Stimulated activated CD4-positive, alpha-beta T cell treated with anti-CD3 and anti-CD28 coated beads, Interleukin-1b, Interleukin-23, amount 100 ng/mL, for 1 hour (primary cell): ENCODE measurements at places on chromosomes 12 and 14.
A peak's percentile ranks its signal among the peaks of the same experiment; 100 is the strongest.

GRCh38 chr14:63852817-63853731, at the start of gene SYNE2:
TSS of gene SYNE2 (plus strand) at chr14:63853004. CDS start at chr14:63909149, 56,145 bp downstream.
- peak; percentile 55 for DNase-seq

DNA sequence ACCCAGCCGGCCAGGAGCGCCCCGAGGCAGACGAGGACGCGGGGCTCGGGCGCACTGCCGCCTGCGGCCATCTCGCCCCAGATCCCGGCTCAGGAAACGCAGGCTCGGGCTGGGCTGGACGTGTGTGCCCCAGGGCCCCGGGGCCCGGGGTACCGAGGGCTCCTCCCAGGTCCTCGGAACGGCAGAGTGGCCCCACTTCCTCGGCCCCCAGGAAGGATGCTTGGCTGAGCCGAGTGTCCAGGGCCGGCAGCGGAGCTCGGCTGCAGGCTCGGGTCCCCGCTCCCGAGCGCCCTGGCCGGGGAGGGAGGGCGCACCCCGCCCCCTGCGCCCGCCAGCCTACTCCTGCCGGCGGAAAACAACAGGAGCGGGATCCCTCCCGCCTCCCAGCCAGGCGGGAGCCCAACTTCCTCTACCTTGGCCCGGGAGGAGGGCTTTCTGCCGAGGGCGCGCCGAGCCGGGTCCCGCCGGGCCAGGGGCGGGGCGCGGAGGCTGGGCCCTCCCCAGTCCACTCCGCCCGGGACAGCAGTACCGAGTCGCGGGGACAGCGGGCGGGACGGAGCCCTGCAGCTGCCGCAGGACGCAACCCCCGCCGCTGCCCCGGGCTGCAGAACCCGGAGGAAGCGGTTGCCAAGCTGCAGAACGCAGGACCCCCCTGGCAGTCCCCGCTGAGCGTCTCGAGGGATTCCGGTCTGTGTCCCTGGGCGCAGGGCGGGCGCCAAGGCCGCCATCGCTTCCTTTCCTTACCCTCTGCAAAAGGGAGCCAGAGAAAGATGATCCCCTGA, at the start of gene VSIG10:
Gene VSIG10 (minus strand): TSS at position 411 of the 782 bp plus-strand sequence. CDS start 340 bp downstream, at position 71.
- DNase-seq: no peak

DNA sequence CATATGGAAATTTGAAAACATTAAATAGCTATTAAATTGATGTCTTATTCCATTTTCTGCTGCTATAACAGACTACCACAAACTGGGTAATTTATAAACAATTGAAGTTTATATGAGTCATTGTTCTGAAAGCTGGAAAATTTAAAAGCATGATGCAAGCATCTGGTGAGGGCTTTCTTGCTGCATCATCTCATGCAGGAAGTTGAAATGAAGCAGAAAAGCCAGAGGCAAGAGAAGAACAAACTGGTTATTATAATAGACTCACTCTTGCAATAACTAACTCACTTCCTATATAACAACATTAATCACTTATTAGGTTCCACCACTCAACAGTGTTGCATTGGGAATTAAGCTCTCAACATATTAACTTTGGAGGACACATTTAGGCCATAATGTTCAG, 1277.4 kb downstream of the LRFN5 start:
- no peak for DNase-seq

- DNase-seq: no peak
These were observed 86.5 kb upstream of the MANSC4 start for GRCh38 chr12:27866373-27867101.

DNA sequence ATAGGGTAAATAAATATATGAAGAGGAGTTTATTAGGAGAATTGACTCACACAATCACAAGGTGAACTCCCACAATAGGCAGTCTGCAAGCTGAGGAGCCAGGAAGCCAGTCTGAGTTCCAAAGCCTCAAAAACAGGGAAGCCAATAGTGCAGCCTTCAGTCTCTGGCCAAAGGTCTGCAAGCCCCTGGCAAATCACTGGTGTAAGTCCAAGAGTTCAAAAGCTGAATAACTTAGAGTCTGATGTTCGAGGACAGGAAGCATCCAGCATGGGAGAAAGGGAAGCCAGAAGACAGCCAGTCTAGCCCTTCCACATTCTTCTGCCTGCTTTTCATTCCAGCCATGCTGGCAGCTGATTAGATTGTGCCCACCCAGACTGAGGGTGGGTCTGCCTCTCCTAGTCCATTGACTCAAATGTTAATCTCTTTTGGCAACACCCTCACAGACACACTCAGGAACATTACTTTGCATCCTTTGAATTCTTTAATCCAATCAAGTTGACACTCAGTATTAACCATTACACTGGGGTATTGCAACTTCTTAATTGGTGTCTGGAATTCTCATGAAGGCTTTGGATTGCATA, 736.5 kb upstream of the LMO3 start:
- no peak for DNase-seq

GRCh38 chr12:110501399-110501751, 536 bp downstream of the VPS29 start:
- DNase-seq: no peak
